Activated T-cell treated with anti-CD3 and anti-CD28 coated beads, Interleukin-2, amount 50 U/mL, for 24 hours (primary cell): ENCODE measurements at places on chromosomes 7 and 10.

- no peak for DNase-seq
- H3K27me3 ChIP-seq, result peaks cover 2% of the 10 kb centered on the region
- no peaks in the 10 kb centered on the region for H3K4me1 ChIP-seq
- no peaks in the 10 kb centered on the region for H3K36me3 ChIP-seq
These were observed 292.0 kb upstream of the ZMIZ1 start for GRCh38 chr10:78776756-78777155.

DNA sequence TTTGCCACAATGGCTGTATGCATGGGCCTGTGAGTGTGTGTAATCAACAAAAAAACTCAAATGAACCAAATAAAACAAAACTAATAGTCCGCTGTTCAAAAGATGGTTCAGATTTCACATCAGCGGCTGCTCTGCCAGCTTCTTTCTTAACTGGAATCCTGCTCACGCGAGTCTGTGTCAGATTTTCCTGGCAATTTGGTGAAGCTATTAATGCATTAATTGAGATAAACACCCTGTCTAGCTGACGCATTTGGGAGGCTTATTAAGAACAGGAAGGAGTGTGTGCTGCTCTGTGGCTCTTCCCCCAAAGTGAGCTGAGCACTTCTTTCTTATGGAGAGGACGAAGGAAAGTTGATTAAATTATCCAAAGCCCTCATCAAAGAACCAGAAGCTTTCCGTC, 336.6 kb upstream of the MKI67 start:
- DNase-seq, result no peak
- H3K4me3 ChIP-seq, result no peak overlapping the region
- H3K27me3 ChIP-seq, result peaks cover 13% of the 10 kb centered on the region
- no peaks in the 10 kb centered on the region for H3K4me1 ChIP-seq
- no peaks in the 10 kb centered on the region for H3K36me3 ChIP-seq

- H3K36me3 ChIP-seq, result peaks cover 90% of the 10 kb centered on the region
- peak overlapping the region; percentile 15 for H3K4me3 ChIP-seq
- H3K27me3 ChIP-seq, result no peaks in the 10 kb centered on the region
- H3K4me1 ChIP-seq, result peaks cover 80% of the 10 kb centered on the region
- peak; percentile 66 for DNase-seq
These were observed 86.9 kb downstream of the CARD11 start for GRCh38 chr7:2956526-2957368.

GRCh38 chr10:27744802-27745731, 552 bp downstream of the MKX start:
- peaks cover 53% of the 10 kb centered on the region for H3K4me1 ChIP-seq
- H3K4me3 ChIP-seq, result peak overlapping the region; percentile 67
- no peaks in the 10 kb centered on the region for H3K36me3 ChIP-seq

DNA sequence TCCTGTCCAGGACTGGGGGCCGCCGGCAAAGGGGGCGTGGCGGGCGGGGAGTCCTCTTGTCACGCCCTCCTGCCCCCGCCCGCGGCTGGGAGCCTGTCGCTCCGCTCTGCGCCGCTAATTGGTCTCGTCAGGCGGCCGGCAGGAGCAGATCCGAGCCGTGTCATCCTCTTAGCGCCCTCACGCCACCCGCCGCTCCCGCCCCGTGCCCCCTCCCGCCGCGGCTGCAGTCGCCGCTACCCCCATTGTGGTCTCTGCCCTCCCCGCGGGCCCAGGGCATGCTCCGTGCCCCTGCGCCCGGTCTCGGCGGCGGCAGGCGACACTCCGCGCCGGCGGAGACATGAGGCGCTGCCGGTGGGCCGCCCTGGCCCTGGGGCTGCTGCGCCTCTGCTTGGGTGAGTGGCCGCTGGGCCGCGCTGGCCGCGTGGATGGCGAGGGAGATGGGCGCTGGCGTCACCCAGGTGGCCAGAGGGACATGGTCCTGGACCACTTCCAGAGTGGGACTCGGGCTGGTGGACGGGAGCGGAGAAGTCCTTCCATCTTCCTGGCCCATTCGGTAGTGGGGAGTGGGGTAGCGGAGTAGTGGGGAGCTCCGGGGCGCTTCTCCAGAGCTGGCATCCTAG, at the start of gene CDHR1:
CDHR1 (plus strand) TSS at position 114 of the 620 bp plus-strand sequence; CDS start at position 338, 224 bp downstream.
- H3K4me3 ChIP-seq, result peak within 1 kb of the TSS; percentile 53
- DNase-seq, result peak; percentile 69
- no peaks in the 10 kb centered on the region for H3K36me3 ChIP-seq
- H3K27me3 ChIP-seq, result peaks cover 36% of the 10 kb centered on the region
- H3K4me1 ChIP-seq, result peaks cover 18% of the 10 kb centered on the region

DNA sequence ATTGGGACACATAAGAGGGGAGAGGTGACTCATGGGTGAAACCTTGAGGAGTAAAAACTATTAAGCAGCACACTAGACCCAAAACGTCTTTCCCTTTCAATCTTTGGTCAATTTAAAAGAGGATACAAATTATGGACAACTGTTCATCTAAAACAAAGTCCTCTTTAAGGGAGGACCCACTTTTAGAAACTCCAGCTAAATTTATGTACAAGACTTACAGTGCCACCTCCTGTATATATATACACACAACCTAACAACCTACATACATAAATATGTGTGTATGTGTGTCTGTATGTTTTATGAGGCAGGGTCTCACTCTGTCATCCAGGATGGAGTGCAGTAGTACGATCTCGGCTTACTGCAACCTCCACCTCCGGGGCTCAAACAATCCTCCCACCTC, 18.1 kb upstream of the ZC3HAV1 start:
- peaks cover 45% of the 10 kb centered on the region for H3K4me1 ChIP-seq
- DNase-seq, result no peak
- no peak overlapping the region for H3K27ac ChIP-seq
- H3K27me3 ChIP-seq, result no peaks in the 10 kb centered on the region
- H3K36me3 ChIP-seq, result no peaks in the 10 kb centered on the region

GRCh38 chr7:155093596-155093995, 23.5 kb downstream of the HTR5A start:
- H3K27ac ChIP-seq, result no peak overlapping the region
- peaks cover 16% of the 10 kb centered on the region for H3K4me1 ChIP-seq
- DNase-seq, result no peak
- H3K27me3 ChIP-seq, result peaks cover 30% of the 10 kb centered on the region
- no peak overlapping the region for H3K4me3 ChIP-seq

GRCh38 chr7:69517985-69518704, 80.1 kb upstream of the AUTS2 start:
- no peaks in the 10 kb centered on the region for H3K36me3 ChIP-seq
- no peaks in the 10 kb centered on the region for H3K4me1 ChIP-seq
- H3K27ac ChIP-seq, result no peak overlapping the region

DNA sequence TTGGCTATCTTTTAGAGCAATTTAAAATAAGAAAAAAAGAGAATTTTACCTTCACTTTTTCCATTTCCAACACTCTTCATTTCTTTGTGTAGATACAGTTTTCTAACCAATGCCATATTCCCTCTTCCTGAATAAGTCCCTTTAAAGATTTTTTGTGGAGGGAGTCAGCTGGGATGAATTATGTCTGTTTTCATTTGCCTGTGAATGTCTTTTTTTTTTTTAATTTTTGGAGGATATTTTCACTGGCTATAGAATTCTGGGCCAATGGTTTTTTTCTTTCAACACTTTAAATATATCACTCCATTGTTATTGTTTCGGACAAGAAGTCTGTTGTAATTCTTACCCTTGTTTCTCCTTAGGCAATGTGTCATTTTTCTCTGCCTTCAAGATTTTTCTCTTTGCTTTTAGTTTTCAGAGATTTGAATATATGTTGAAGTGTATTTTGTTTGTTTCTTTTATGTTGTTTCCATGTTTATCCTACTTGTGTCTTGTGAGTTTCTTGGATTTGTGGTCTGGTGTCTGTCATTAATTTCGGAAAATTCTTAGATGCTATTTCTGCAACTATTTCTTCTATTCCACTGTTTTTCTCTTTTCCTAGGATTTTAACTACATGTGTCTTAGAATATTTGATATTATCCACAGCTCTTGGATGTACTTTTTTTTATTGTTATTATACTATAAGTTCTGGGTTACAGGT, 20.0 kb upstream of the CXCL12 start:
- H3K4me3 ChIP-seq, result no peak overlapping the region
- no peak for DNase-seq
- H3K4me1 ChIP-seq, result no peaks in the 10 kb centered on the region
- no peaks in the 10 kb centered on the region for H3K36me3 ChIP-seq

- DNase-seq, result no peak
- H3K4me3 ChIP-seq, result peak overlapping the region; percentile 91
- peak overlapping the region; percentile 97 for H3K27ac ChIP-seq
- H3K4me1 ChIP-seq, result peaks cover 44% of the 10 kb centered on the region
- peaks cover 11% of the 10 kb centered on the region for H3K36me3 ChIP-seq
- H3K27me3 ChIP-seq, result no peaks in the 10 kb centered on the region
These were observed 1.0 kb downstream of the LRCH4 start for GRCh38 chr7:100584683-100585510.

DNA sequence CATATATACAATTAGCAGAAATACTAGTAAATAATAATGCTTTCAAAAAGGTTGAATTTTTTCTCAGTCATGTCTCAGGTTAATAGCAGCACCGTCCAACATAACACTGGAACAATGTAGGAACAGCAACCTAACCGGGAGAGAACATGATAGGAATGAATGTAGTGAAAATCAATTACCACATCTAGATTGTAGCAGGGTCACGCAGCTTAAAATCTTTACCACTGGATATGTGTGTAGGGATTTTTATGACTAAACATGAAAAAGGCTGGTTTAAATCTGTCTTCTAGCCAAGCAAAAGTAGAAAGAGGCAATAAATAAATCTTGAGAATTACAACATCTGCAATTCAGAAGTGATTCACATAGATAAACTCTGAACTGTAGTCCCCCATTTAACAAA, 326.0 kb downstream of the DGKB start:
- no peak for DNase-seq
- H3K4me1 ChIP-seq, result no peaks in the 10 kb centered on the region
- no peak overlapping the region for H3K4me3 ChIP-seq

DNA sequence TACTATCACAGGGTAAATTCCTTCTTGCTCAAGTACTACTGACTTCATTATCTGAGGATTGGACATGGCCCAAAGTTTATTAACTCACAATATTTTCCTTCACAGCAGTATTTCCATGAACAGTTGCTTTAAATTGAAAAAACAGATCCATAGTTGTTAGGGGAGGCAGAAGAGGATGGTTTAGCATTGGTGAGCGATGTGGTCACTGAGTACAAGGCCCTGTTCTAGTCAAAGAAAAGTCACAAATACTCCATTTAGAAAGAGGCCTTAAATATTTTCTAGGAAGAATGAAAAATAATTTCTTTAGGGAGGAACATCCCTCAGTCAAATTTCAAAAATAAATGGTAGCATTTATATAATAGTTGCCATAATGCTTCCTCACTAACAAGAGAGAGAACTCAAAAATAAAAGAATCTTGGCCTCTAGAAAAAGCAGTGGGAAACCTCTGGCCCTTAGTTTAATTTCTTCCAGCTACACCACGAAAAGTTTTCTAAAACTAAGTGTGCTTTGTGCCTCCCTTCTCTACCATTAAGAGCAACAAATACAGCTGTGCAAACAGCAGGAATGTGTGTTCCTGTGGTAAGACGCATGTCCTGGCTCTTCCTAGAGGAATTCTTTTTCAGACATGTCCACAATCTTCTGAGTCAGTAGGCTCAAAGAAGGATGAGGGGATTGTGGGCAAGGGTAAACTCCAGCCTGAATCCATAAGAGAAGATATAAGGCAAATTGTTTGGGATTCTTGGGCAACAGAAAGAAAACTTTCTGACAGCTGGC, 105.7 kb downstream of the HOXA1 start:
- H3K36me3 ChIP-seq, result no peaks in the 10 kb centered on the region
- H3K4me3 ChIP-seq, result no peak overlapping the region
- DNase-seq, result no peak
- peaks cover 5% of the 10 kb centered on the region for H3K27me3 ChIP-seq

DNA sequence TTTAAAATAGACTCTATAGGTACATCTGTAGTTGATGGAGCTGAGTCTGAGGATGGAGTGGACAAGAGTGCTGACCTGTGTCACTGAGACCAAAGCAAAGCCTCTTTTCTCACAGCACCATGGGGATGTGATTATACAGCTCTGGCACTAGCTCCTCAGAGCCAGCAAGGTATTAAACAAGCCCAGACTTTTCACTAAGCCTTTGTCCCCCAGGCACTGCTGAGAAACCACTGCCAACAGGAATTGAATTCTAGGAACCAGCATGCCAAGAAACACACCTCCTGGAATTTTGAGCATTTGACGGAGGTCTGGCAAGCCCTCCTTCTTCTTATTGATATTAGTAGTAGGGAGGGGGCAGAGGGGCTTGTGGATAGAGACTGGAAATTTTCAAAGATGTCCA, 147.0 kb downstream of the C1GALT1 start:
- no peaks in the 10 kb centered on the region for H3K36me3 ChIP-seq
- no peaks in the 10 kb centered on the region for H3K27me3 ChIP-seq
- H3K4me1 ChIP-seq, result peaks cover 9% of the 10 kb centered on the region

DNA sequence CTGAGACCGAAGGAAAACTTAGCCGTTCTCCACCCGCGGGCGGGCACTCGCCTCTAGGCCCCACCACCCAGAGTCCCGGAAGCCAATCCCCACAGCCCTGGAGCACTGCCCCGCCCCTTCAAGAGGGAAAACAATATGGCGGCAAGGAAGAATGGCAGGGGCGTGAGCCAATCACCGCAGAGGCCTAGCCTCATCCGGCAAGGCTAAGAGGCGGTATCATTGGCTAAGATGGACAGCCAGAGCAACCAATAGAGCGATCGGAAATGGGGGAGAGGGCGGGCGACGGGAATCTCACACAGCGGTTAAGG, 529 bp downstream of the ACTR1A start:
- no peak overlapping the region for H3K4me3 ChIP-seq
- no peaks in the 10 kb centered on the region for H3K27me3 ChIP-seq
- peaks cover 31% of the 10 kb centered on the region for H3K36me3 ChIP-seq

- no peak for DNase-seq
- H3K4me3 ChIP-seq, result no peak overlapping the region
- H3K27me3 ChIP-seq, result no peaks in the 10 kb centered on the region
- H3K27ac ChIP-seq, result no peak overlapping the region
- no peaks in the 10 kb centered on the region for H3K4me1 ChIP-seq
- H3K36me3 ChIP-seq, result no peaks in the 10 kb centered on the region
These were observed 28.0 kb upstream of the SLC39A12 start for GRCh38 chr10:17923728-17924127.

GRCh38 chr10:130550952-130551674, 414.9 kb downstream of the GLRX3 start:
- no peaks in the 10 kb centered on the region for H3K4me1 ChIP-seq
- DNase-seq, result no peak
- no peak overlapping the region for H3K4me3 ChIP-seq
- peaks cover 8% of the 10 kb centered on the region for H3K27me3 ChIP-seq
- no peaks in the 10 kb centered on the region for H3K36me3 ChIP-seq
- no peak overlapping the region for H3K27ac ChIP-seq

DNA sequence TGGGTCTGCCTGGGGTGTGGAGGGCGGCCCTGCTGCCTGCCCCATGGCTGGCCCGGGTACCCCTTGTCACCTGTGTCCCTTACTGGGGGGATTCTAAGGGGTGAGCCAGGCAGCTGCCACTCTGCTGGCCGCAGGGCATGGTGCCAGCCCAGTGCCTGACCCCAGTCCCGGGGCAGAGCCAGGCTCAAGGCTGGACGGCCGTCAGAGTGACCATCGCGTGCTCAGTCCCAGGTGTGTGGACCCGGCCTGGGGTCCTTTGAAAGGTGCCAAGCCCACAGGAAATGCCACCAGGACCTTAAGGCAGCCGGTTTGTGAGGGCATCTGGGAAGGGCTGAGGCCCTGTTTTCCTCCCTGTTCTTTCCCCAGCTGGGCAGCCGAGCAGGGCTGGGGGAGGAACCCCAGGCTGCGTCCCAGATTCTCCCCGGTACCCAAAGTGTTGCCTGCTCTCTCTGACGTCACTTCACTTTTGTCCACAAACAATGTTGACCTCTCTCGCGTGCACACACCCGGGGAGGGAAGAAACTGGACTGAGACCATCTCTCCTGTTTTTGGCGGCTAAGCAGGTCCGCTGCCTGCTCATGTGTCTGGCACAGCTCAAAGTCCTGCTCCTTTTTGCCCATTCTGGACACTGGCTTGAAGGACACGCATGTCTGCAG, 37.6 kb downstream of the PAPOLB start:
- DNase-seq, result no peak
- no peak overlapping the region for H3K27ac ChIP-seq
- peaks cover 23% of the 10 kb centered on the region for H3K27me3 ChIP-seq
- H3K36me3 ChIP-seq, result no peaks in the 10 kb centered on the region
- H3K4me1 ChIP-seq, result no peaks in the 10 kb centered on the region
- H3K4me3 ChIP-seq, result no peak overlapping the region
